Posterior cingulate gyrus (tissue), 11 donors: ENCODE measurements at places on chromosomes 16 and 17.

- no peak for DNase-seq
These were observed 16.4 kb downstream of the RAD51D start for GRCh38 chr17:35103271-35103670.

GRCh38 chr17:63694229-63694949 lies 5.5 kb downstream of the LIMD2 start:
- no peak for DNase-seq

- no peak for DNase-seq
These were observed 419.1 kb downstream of the CA10 start for GRCh38 chr17:51739245-51739886.

DNA sequence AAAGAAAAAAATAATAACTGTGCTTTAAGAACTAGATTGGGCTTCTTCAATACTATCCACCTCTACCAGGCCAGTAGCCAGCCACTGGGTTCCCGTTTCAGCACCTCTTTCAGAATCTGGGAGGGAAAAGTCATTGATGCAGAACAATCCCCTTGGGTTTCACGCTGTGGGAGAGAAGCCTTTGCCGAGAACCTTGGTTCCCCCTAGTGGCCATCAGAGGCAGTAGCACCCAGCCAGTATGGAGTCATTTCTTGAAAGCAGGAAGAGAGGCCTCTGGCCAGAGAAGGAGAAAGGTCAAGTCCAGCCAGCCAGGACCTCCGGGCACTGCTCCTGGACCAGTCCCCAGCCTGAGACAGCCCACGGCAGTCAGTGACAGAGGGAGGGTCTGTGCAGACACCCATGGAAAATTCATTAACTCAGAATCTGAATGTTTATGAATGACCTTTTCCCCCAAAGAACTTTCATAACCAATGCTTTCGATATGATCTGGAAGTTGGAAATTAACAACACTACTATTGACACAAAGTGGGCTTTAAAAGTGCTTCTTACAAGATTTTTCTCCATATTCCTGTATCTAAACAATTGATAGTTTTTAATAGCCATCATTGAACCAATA lies 51.2 kb upstream of the CDH5 start:
- peak; percentile 43 for DNase-seq

- DNase-seq = no peak
These were observed 3.7 kb upstream of the IL34 start for GRCh38 chr16:70642633-70643032.

GRCh38 chr17:59762049-59762823 lies 54.8 kb downstream of the VMP1 start:
- DNase-seq = no peak

- no peak for DNase-seq
These were observed 20.6 kb upstream of the COL1A1 start for GRCh38 chr17:50221864-50222545.
